ENCODE measurements at places on chromosomes 5 and 9.

GRCh38 chr9:91783876-91784672 lies 166.0 kb downstream of the ROR2 start:
- DNase-seq, result no peak

DNA sequence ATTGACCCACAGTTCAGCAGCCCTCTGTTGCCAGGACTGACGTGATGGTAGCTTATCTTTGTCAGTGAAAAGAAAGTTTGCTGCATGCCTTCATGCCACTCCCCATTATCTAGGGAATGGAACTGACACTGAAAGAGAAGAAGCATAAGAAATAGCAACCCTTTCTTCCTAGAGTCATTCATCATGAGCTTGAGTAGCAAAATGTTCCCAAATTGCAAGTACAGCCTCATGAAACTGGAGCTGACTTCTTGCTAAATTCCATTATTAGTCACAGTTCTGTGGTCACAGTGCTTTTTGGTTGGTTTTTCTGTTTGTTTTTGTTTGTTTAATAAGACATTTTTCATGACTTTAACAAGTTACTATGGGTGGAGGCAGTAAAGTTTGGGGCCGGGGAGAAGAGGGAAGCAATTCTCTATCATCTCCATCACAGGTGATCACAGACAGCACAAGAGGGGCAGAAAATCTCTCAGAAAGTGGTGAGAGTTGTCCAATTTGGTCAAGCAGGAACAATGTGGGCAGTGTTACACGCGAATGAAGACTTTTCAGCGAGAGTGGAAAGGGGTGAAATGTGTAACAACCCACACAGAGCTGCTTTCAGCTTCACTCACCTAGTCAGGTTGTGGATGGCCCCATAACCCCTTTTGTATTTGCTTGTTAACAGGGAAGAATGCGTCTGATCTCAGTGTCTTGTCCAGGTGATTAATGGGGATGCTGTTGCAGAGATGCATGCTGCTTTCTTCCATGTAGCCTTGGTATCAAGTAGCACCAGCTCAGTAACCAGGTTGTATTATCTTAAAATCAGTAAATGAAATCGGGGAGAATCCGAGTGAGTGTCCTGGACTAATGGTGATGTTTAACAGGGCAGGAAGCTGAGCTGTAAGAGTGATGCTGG lies 440.4 kb downstream of the DMRT2 start:
- no peak for DNase-seq

DNA sequence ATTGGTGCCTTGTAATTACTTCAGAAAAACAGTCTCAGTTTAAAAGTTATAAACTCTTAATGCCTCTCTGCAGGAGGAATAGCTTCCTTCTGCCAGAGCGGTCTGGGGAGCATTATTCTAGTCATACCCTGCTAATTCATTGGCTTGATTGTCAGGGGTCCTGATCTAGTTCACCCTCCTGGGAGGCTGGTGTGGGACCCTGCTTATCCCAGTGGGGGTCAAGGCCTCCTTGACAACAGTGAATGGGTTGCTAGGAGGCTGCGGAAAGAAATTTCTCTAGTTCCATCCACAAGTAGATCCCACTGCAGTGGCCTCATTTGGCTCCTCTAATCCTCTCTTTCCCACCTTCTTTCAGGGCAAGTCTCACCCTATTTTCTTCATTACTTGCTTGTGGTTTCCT lies 105.7 kb downstream of the TMC1 start:
- no peak for DNase-seq

GRCh38 chr5:41843456-41844370 lies 26.5 kb downstream of the OXCT1 start:
- DNase-seq, result no peak

- no peak for DNase-seq
These were observed 222.5 kb upstream of the IL12B start for GRCh38 chr5:159552751-159553150.

DNA sequence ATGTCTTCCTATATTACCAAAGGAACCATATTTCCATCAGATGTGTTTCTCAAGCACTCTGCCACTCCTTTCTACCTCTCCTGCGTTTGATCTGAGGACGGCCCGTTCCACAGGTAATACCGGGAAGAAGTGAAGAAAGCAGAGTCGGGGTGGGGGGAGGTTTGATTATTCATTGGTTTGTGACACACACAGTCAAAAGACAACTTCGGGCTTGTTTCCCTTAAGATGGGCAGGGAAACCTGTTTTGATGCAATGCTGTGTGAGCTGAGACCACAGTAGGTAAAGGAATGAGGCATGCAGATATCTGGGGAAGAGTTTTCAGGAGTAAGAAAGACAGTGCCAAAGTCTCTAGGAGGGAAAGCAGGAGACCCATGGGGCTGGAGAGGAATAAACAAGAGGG lies 54.0 kb downstream of the BOD1 start:
- no peak for DNase-seq
